Activated effector memory CD4-positive, alpha-beta T cell treated with Interleukin-2 at 50 U/mL for 16 hours (primary cell): ENCODE measurements at places on chromosomes 4 and X.

GRCh38 chr4:143616771-143617170, 83.7 kb downstream of the FREM3 start:
- DNase-seq: no peak

DNA sequence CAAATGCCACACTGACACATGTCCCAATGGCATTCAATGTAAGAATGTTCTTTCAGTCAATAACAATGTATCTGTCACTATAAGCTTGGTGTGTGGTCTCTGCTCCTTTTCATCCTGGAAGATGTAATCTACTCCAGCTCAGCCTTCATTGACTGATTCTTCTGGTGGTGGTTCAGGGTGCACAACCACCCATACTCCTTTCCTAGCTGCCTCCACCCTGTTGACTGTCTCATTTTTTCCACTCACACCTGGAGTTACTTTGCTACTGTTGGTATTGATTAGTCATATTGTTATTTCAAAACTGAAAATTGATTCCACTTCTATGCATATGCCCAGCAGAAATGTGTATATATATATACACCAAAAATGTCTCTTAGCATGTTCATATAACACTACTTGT, 140.5 kb downstream of the ASB9 start:
- DNase-seq: no peak

DNA sequence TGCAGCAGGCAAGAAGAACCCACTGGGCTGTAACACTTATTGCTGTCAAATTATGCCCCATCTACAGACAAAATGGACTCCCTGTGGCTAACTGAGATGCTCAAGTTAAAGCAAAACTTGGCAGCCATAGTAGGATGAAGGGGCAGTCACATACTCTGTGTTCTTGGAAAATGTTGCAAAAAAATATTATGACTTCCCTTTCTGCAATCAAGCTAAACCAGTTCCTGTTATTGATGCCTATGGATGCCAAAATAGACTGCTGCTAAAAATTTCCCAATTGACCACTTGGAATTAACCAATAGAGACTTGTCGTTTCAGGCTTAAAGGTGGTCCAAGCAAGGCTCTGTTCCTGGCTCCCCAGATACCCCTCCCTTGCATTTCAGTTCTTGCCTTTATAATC, 49.5 kb downstream of the IQCM start:
- no peak for DNase-seq

DNA sequence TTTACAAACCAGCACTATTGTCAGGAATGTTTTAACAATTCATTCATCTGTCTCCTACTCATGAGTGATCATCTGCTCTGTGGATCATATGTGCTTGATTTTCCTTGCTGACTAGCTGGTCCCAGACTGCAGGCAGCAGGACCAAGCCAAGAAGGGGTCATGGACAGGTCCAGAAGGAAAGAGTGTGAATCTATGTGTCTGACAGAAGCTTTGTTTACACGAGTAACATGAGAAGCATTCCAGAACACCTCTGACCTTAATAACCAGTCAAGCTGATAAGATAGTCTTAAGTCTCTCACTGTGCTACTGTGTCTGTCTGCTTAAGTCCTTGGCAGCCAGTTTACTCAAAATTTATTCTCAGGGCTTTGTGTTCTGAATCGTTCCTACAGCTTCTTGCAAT, 39.0 kb downstream of the GUCY1A1 start:
- DNase-seq: no peak

DNA sequence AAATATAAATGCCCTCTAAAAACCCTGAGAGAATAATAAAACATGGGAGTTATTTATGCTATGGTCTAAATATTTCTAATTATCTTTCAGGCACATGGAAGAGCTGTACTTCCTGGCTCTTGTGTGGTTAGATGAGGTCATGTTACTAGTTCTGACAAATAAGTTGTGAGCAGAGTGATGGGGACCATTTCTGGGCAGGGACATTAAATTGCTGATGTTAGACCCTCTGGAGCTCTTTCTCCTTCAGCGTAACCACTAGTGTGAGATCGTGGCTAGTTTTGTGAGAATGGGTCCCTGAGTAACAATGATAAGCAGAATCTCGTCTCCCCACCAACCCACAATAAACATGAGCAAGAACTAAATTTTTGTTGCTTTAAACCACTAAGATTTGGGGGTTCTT, 108.0 kb downstream of the MAML3 start:
- DNase-seq: no peak

- DNase-seq: no peak
Observed at GRCh38 chrX:7996414-7996813, 69.2 kb upstream of the PNPLA4 start.

GRCh38 chr4:40243386-40243948, 46.6 kb downstream of the RHOH start:
- no peak for DNase-seq

GRCh38 chr4:1463088-1463926, 57.1 kb upstream of the NKX1-1 start:
- DNase-seq: no peak

DNA sequence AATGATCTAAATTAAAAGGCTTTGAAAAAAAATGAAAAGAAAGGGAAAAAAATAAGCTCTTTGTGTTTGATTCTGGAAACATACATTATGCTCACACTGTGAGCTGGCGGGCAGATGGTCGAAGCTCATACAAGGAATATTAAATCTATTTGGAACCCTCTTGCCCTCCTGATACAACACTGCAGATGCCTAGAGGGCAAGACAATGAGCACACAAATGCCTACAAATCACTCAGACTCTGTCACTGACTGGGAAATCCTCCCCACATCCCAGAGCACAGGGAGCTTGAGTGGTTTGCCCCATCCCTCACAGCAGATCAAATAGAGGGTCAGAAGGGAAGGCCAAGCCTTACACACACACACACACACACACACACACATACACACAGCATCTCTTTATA, 320.4 kb downstream of the HNRNPD start:
- no peak for DNase-seq

DNA sequence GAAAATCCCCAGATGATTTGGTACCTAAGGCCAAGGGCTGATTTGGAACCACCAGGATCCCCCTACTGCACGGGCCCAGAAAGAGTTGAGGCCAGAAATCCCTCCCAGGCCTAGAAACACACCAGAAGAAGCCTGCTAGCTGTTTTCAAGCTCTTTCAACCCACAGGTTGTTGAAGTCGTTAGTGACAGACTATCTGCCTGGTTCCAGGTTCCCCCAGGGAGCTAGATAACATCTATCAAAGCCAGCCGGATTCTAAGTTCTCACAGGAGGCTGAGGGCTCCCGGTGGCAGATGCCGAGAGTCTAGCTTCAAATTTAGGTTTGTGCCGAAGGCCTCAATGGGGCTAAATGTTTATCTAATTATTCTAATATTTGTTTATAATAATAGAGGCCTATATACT, 132.0 kb upstream of the ATP6AP2 start:
- no peak for DNase-seq

GRCh38 chrX:19040373-19040772, 56.5 kb upstream of the PHKA2 start:
- DNase-seq: no peak

DNA sequence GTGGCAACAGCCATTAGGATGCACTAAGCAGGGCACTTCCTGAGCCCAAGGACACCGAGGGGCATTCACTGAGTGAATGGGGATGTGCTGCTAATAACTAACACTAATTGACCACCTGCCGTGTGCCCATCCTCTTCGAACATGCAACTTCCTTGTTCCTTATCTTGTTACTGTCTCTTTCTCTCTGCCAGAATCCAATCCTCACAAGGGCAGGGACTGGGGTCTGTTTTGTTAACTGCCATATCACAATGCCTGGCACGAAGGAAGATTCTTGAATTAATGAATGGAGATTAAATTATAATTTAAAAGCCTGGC, 1.3 kb downstream of the ERAS start:
- no peak for DNase-seq
